ENCODE measurements at places on chromosomes 4 and X.

GRCh38 chr4:93791570-93792195 lies 36.9 kb upstream of the ATOH1 start:
- DNase-seq: peak; percentile 71

DNA sequence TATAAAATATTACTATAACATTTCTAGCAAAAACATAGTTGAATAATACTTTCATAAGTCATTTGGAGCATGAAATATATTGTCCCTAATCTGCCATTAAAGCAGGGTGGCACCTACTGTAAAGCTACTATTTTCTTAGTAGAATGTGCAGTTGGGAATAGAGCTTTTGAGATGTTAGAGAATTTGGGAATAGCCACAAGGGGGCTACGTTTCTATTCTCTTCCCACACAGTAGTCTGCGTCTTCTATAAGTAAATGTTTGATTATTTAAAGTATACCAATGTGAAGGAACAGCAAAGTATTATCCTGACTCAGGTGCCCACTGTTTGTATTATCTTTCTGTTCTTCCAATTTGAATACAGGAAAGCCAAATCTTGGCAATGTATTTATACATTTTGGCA lies 323.2 kb upstream of the GIMD1 start:
- no peak for DNase-seq

- DNase-seq: no peak
Measured at GRCh38 chr4:166723532-166724140, 510.7 kb downstream of the SPOCK3 start.

DNA sequence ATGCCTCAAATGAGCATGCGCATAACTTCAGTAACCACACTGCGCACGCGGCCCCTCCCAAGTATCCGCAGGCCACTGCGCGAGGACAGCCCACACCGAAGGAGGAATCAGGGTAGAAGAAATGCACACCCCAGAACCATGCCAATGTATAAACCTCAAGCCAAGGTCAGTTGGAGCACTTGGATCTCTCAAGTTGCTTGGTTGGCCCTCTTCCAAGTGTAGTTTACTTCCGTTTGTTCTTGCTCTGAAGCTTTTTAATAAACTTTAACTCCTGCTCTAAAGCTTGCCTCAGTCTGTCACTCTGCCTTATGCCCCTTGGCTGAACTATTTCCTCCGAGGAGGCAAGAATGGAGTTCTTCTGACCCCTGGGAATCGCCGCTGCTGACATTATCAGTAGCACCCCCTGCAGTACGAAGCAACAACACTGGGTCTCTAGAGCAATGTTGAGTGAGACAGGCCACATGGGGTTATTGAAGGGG lies 22.0 kb upstream of the SPINK2 start:
- no peak for DNase-seq

- DNase-seq: no peak
Measured at GRCh38 chr4:76673362-76673761, 224.6 kb downstream of the SOWAHB start.

GRCh38 chr4:85905761-85906160 lies 430.8 kb downstream of the ARHGAP24 start:
- DNase-seq: peak; percentile 83

- DNase-seq: no peak
Measured at GRCh38 chrX:103536732-103537131, 17.4 kb upstream of the RAB40A start.

GRCh38 chr4:73194064-73194463 lies 64.5 kb downstream of the ANKRD17 start:
- DNase-seq: no peak

DNA sequence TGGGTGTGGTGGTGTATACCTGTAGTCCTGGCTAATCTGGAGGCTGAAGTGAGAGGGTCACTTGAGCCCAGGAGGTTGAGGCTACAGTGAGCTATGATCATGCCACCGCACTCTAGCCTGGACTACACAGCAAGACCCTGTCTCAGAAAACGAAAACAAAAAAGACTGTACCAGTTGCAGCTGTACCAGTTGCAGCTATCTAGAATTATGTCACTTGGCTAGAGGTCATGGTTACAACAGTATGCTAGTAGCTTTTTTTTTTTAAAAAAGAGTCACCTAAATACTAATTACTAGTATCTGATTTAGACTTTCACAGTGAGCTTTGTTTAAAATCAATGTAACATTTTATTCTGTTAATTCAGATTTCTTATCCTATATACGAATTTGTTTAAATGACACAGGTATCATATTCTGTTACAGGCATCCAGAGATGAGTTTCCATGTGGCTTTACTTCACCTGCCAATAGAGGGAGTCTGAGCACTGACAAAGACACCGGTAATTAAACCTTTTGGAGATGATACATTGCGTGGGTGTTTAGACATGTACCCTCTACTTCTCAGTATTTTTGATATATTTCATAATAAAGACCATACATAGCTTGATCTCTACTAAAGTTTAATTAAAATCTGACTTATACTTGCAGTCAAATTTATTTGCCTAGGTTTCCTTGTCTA lies 100.2 kb upstream of the IL13RA1 start:
- DNase-seq: peak; percentile 0

DNA sequence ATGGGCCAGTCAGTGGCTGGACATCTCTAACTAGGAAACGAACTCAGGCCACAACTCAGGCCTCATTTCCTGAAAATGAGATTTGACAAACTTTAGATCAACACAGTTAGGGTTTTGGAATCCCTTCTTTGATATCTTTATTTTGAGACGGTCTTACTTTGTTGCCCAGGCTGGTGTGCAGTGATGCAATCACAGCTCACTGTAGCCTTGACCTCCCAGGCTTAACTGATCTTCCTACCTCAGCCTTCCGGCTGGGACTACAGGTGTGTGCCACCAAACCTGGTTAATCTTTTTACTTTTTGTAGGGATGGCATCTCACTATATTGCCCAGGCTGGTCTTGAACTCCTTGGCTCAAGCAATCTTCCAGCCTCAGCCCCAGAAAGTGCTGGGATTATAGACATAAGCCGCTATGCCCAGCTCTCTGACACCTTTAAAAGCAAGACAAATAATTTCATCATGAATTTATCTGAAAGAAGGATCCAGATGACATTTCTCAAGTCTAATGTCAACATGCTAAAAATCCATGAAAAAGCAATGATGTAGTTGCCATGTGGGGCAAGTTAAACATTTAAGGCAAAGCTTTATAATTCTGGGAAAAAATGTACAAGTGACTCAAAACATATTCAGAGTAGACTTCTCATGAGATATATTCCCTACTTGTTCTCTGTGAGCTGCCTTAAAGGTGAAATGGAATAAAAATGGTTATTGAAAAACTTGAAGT lies 89.1 kb upstream of the CBR4 start:
- no peak for DNase-seq

GRCh38 chr4:31918891-31919290 lies 1198.7 kb downstream of the PCDH7 start:
- DNase-seq: no peak

DNA sequence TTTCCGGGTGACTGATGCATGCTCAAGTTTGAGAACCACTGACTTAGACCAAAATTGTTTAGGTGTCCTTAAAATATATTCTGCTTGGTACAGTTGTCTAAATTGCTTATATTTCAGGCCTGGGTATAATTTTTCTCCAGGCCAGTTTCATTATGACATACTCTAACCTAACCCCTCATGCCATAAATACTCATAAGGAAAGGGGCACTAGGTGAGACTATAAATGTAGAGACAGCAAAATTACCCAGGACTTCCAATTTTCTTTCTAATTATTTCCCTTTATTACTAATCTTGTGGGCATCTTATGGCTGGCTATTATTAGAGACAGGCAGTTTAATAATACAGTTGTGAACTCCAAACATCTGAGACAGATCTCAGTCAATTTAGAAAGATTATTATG lies 150.2 kb downstream of the RRAGB start:
- DNase-seq: no peak

- DNase-seq: no peak
Measured at GRCh38 chr4:54661686-54662085, 3.9 kb downstream of the KIT start.

- DNase-seq: no peak
Measured at GRCh38 chr4:184440595-184441358, 33.6 kb downstream of the IRF2 start.

DNA sequence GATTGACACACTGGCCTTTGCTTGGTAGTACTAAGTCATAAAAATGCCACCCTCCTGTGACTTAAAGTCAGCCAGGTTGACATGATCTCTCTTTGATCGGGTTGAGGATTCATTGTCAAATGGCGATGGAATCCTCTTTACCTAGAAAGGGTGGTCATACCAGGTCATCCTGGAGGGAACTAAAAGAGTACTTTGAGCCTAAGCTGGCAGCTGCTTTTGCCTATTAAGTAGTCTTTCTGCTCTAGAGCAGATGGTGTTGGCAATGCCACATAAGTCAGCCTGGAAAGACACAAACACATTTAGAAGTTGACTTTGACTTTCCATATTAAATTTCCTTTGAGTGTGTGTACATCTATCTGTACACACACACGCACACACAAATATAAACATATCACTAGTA lies 39.2 kb upstream of the C4orf54 start:
- no peak for DNase-seq

GRCh38 chrX:133661962-133662839 lies 246.9 kb upstream of the GPC4 start:
- no peak for DNase-seq

DNA sequence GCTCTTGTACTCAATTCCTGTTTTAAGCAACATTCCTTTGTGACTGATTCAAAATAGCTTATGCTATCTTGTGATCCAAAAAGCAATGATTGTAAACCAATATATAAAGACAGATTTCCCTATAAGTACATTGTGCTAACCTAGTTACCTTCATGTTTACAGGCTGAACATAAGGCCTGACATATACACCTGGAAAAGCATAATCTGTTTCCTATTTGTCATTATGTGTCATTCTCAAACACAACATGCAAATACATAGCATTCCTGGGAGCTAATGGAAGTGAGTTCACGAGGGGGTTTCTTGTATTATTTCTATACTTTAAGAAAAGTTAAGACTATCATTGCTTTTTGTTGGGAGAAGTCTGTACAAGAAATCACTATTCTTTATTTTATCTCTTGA lies 638.1 kb upstream of the AGA start:
- no peak for DNase-seq

- DNase-seq: no peak
Measured at GRCh38 chr4:73832651-73833237, 3.7 kb upstream of the CXCL6 start.

DNA sequence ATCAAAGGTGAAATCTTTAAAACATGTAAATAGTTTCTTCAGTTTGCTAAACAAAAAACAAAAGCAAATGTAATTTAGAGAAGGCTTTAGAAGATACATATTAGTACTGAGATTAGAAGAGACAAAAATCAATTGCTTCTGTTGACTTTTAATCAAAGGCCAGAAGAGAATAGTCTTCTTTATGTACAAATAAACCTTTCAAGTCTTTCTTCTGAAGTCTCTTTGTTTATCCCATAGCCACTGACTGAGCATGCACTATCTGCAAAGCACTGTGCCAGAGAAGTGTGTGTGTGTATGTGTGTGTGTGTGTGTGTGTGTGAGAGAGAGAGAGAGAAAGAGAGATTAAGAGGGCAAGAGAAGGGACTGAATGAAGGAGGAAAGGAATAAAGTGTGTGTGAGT lies 198.4 kb downstream of the GLUD2 start:
- DNase-seq: no peak

GRCh38 chr4:20395160-20395773 lies 143.6 kb downstream of the SLIT2 start:
- DNase-seq: peak; percentile 88

DNA sequence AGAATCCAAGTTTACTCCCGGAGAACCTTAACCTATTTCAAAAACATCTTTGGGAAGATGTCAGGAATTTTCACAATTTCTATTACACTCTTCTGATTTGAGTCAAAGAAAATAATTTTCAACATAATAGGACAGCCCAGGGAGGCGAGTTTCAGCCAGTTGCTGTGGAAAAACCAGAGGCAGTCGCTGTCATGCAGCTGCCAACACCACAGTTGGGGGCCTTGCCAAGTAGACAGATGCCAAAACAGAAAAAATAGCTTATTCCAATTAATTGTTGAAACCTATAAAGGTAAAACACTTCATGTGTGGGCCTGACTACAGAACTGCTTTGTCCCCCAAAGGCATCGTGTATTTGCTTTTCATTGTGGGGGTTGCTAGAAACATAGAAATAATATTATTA lies 225.8 kb downstream of the DMD start:
- peak; percentile 43 for DNase-seq

GRCh38 chr4:106746451-106746850 lies 289.7 kb downstream of the DKK2 start:
- no peak for DNase-seq

DNA sequence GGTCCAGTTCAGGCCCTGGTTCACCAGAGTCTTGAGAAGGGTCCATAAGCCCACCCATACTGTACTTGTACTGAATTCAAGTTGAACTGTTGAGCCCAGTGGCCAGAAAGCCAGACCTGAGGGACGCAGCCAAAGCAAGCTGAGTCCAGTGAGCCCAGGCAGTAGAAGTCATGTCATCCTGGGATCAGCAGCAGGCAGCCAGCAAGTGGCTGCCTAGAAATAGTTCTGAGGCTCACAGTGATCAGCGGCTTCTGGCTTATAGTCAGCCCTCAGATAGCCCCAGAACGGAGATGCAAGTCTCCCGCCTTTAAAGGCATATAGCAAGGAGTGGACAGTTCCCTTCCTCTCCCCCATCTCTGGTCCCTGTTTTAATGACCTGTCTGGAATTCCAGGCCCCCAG lies 347.1 kb downstream of the FBXW7 start:
- no peak for DNase-seq

DNA sequence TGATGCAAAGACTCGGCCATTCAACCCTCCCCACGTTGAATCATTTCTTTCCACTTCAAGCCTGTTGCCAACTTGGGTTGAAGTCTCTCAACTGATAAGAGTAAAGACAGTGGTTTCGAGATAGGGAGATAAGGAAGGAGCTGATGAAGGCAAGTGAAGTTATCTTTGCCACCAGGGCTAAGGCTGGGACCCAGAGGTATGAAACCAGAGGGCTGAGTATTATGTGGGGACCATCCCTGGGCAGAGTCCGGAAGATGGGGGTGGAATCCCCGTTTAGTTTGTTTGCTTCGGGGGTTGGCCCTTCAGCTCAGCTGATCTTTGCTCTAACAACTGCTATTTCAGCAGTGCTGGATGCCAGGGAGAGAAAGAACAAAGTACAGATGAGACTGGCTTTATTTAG lies 2.3 kb upstream of the XPNPEP2 start:
- no peak for DNase-seq

DNA sequence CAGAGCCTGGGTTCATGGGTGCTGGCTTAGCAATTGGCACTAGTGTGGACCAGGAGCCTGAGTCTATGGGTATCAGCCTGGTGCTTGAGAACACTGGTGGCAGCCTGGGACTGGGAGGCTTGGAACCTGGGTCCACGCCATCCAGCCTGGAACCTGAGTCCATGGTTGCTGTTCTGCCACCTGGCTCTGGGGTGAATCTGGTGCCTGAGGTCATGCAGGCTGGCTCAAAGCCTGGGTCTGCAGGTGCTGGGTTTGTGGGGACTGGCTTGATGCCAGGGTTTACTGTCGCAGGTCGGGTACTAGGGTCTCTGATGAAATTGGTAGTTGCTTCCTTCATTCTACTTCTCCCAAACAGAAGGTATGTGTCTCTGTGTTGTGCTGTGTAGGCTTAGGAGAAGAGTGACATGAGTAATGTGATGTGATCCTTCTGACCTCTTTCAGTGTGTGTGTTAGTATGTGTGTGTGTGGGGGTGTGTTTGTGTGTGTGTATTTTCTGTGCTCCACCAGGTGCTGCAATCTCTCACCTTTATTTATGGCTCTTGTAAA lies 517.0 kb upstream of the EPHA5 start:
- no peak for DNase-seq

Data from COR-L47 (cell line).